ENCODE measurements at places on chromosomes 7 and 10.

DNA sequence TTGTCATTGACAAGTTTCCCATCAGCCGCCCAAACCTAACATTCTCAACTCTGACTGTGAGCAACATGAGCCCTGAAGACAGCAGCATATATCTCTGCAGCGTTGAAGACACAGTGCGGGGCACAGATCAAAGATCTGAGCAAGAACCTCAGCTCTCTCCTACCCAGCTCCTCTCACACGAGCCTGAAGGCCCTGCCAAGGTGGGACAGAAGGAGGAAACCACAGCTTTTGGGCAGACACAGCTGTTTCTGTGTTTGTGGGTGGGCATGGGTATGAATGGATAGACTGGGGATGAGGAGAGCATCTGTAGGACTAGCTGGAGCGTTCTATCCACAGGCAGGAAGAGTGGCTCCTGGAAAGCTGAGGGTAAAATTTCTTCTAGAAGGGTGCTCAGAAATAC is 8.5 kb upstream of the PRSS1 start:
- DNase-seq, result no peak

GRCh38 chr10:49115015-49115795 is at the start of gene VSTM4:
VSTM4 (minus strand) TSS chr10:49115522; CDS start chr10:49115485, 37 bp downstream.
- DNase-seq, result no peak

DNA sequence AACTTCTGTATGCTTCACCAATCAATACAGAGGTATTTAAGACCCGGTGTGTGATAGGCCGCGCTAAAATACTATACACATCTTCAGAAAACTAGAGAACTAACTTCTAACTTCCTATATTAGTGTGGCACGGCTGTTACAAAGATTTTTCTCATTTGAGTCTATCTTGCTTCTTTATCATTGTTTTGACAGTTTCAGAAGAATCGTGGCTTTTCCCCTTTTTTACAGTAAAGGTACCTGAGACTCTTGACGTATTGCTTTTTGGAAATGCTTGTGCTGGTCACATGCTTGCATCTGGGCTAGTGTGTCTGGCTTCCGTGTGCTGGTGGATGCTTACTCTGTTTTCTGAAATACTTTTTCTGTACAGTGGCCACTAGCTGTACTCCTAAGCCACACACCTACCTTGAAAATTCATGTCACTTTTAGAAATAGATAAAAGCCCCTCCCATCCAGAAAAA is 12.7 kb downstream of the IKZF1 start:
- peak; percentile 52 for DNase-seq

DNA sequence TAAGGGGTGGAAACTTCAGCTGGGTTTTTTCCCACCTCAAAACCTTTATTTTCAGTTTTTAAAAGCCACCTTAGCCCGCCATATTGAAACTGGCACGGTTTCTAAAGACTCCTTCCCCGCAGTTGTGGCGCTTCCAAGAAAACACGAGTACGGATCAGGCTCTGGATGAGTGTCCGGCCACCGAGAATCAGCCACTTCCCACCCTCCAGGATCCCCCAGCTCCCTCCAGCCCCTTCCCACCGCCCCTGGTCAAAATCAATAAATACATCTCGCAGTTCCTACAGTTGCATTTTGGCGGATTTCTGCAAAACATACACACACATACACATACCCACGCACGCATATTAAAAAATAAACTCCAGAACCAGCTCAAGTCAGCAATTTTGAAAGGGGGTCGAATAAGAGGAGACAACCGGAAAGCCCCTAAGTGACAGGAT is 1.1 kb downstream of the SFMBT2 start:
- DNase-seq, result peak; percentile 42

DNA sequence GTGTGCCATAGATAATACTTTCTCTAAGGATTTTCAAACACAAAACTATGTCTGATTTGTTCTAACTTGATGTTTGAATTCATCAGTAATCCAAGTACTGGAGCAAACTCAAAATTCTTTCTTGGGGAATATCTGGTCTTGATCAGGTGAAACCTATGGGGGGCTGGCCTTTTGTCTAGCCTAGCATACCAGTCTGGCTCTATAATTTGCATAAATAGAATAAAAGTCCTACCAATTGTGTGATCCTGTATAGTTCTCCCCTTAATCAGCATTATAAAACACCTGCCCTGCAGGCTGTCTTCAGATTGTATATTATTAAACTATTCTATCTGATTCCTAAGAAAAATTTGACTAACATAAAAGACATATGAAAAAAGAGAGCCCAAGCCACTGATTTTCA is 233.8 kb upstream of the LRRN3 start:
- DNase-seq, result no peak

GRCh38 chr10:133176546-133176945 is 16.5 kb downstream of the KNDC1 start:
- DNase-seq, result no peak

DNA sequence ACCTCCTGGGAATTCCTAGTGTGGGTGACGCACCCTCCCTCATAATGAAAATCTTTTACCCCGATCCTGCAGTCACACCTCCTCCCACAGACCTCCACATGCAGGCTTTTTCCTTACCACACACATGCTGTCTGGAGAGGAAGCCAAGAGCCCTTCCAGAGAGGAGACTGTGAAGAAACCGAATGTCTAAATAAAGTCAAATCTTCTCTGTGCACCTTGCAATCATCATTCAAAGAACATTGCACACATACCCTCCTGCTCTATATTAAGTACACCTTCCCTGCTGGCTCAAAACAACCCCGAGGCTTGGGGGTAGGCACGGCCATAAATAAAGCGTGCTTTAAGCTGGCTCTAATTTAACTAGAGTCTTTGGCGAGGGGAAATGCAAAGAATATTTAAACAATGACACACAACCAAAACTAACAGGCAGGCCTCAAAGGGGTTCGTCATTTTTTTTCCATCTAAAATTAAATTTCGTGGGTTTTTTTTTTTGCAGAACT is 34.9 kb downstream of the CALML3 start:
- DNase-seq, result no peak

- no peak for DNase-seq
Measured at GRCh38 chr7:74253331-74253730, 868 bp downstream of the RFC2 start.

DNA sequence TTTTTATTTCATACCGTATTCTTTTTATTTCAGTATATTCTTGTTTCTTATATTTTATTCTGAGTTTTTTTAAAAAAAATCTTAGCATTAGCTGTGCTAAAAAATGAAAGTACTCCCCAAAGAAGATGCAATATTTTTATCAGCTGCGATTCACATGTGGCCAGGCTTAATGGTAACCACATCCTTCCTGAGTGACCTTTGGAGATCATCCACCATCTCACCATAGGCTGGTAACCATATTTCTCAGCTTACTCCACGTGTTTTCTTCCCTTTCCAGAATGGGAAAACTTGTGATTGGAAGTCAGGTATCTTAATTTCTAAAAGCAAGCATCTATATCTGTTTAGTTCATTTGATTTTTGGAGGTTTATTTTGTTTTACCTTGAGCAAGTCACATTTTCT is 18.8 kb upstream of the LIPM start:
- DNase-seq, result no peak

DNA sequence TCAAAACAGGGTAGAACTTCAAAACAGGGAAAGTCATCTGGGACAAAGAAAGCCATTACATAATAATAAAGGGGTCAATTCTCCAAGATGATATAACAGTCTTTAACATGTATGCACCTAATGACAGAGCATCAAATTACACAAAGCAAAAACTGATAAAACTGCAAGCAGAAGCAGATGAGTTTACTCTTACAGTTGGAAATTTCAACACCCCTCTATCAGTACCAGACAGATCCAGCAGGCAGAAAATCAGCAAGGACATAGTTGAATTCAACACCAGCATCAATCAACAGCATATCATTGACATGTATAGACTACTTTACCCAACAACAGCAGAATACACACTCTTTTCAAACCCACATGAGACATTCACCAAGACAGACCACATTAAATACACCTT is 233.0 kb upstream of the NEBL start:
- DNase-seq, result no peak

GRCh38 chr10:132356621-132357195 is 24.7 kb downstream of the LRRC27 start:
- DNase-seq, result no peak

GRCh38 chr7:20539201-20539600 is 76.3 kb upstream of the ABCB5 start:
- DNase-seq, result no peak

GRCh38 chr10:12018438-12019282 is 23.9 kb downstream of the UPF2 start:
- DNase-seq, result no peak

DNA sequence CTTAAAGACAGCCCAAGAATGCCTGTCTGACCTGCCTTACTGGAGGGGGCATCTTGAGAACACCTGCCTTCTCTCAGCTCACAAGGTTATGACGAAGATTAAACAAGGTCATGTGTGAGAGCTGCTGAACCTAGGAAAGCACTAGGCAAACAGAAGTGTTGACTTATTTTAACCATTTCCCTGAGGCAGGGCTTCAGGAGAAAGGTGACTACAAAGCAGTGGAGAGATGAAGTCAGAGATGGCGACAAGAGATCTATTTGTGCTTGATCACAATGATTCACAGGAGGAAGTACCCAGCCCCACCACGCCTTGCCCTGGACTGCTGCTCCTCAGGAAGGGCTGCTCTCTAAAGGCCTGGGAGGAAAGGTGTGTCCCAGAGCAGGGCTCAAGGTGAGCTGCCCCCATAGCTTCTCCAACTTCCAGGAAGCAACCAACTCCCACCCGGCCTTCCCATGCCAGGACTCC is 27.8 kb downstream of the STN1 start:
- DNase-seq, result no peak

DNA sequence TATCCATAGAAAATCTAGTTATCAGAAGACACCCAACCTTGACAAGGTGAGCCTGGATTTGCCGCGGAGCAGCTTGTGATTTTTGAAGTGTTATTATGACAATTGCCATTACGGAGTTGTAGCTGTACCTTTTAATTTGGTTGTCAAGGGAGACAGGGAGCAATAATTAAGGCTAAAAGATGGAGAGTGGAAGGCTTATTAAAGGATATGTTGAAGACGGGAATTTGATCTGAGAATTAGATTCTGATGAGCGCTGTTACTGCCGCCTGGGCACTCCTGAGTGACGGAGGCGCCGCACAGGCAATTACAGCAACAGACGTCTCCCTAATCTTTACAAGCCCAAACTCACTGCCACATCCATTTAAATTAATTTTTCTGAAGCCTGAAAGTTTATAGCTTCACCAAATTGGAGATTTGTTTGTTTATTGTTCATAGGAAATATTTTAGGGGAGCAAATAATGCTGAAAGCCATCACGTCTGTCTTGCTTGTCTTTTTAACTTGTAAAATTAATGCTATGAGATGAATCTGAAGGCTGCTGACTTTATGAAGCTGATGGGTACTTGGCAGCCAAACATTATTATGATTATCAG is 475.0 kb upstream of the ADARB2 start:
- no peak for DNase-seq

DNA sequence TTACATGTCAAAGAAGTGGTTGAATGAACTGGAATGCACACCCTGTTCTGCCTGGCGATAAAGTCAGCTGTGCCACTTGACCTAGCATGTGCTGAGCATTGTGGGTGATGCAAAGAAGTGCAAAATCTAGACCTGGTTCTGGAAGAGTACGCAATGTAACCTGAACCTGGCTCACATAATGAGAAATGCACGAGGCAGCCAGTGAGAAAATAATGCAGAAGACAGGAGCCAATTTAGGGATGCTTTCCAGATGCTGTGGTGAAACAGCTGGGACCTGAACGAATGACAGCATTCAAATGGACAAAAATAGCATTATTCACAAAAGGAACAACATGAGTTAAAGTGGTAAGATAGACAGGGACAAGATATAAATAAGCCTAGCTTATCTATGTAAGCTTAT is 402.6 kb downstream of the SORCS1 start:
- no peak for DNase-seq

DNA sequence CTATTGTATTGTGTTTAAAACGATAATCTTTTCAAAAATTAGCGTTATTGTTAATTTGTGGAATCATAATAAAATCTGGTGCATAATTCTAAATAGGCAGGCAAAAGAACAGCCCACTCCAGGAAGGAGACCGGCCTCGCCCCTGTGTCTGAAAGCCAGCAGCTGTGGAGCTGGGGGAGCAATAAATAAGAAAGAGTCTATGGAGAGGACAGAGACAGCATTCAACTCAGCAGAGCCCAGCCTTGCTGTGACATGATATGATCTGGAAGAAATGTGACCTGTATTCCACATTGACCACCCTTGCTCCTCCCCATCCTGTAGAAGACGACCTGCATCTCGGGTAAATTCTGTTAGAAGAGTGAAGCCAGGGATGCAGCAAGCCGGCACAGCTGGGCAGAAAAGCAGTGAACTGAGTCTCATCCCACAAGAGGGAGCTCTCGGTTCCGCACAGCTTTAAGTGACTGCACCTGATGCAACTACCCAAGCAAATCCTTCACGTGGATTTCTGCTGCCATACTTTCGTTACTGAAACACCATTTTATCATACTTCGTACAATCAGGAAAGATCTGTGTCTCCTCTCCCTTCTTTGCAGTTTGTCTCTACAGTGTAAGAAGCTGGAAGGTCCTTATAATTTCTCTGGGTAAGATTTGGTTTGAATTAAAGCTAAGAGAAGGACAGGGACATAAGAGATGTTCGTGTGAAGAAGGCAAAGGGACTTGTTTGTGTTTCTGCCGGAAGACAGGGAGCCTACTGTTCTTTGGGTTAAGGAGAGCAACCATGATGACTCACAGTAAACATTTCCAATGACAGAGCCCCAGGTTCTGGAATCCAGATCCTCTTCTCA is 427.1 kb downstream of the GPAM start:
- no peak for DNase-seq

- DNase-seq, result no peak
Measured at GRCh38 chr7:6262221-6262620, 10.2 kb downstream of the CYTH3 start.

GRCh38 chr10:3926675-3927525 is 141.9 kb upstream of the KLF6 start:
- DNase-seq, result no peak
